ENCODE measurements at places on chromosomes 11 and 22.

GRCh38 chr11:44784851-44785250, 58.1 kb downstream of the TSPAN18 start:
- no peak for DNase-seq

DNA sequence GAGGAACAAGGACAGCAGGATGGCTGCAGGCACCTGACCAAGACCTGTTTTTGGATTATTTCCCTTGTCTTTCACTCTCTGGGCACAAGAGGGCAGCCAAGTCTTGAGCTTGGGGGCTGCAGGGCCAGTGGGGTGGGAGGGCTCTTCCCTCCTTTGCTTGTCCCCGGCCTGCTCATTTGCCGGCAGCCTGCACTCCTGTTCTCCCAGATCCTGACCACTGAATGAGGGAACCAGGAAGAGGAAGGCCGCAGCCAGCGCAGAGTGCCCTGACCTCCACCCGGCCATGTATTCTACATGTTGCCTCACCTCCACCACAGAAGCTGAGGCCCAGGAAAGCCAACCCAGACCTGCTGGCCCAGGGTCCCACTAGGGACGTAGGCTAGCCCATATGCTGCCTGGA, 15.5 kb upstream of the NNMT start:
- DNase-seq = peak; percentile 65

DNA sequence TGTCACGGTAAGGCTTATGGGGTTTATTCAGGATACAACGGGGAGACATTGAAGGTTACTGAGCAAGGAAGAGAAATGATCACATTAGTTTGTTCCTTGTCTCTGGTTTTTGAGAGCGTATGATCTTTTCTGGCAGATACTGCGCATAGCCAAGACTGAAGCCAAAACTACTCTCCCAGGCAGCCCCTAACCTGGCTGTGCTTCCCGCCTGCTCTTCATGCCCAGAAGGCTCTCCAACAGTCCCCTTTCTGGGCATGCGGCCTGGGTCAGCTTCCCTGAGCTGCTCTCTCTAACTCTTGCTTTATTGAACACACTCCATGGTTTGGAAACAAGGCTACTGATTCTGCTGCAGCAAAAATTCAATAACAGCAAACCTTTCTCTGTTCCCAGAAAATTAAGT, 306.6 kb downstream of the BUD13 start:
- no peak for DNase-seq

GRCh38 chr11:122706291-122707088, 51.0 kb downstream of the UBASH3B start:
- DNase-seq = no peak

DNA sequence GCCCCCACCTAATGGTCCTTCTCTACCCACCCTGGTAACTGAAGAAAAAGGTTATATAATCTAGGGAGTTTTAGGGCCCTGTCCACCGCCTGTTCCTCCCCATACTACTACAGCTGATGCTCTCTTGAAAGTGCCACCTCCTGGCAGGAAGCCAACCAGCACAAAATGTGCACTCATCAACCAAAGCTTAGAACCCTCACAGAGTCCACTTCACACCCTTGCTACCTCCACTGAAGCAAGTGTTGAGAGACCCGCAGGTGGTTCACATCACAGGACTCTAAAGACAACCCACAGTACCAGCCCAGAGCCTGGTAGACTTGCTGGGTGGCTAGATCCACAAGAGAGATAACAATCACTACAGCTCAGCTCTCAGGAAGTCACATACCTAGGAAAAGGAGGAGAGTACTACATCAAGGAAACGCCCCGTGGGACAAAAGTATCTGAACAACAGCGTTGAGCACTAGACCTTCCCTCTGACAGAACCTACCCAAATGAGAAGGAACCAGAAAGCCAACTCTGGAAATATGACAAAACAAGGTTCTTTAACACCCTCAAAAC, 17.5 kb upstream of the OR10W1 start:
- DNase-seq = no peak

DNA sequence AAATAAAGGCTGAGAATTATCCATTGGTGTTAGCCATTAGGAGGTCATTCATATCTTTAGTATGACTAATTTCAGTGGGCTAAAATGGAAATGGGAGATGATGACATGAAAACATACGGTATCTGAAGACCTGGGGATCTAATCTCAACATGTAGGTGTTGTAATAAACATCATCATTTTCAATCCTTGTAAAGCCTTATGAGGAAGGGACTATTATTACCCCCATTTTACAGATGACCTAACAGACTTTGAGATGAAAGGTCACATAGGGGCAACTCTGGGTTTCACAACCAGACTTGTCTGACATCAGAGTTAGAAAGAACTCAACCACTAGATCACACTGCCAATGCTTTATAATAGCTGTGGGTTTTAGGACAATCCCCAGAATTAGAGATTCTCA, 34.8 kb upstream of the TMEM135 start:
- DNase-seq = no peak

Measured in iPS DF 19.7 (cell line).